ENCODE measurements at places on chromosomes 12 and 14.

- DNase-seq, result no peak
These were observed 684 bp downstream of the KANSL2 start for GRCh38 chr12:48681399-48681709.

GRCh38 chr14:69582212-69582611 lies 7.5 kb upstream of the CCDC177 start:
- DNase-seq, result no peak

- no peak for DNase-seq
These were observed 341.2 kb upstream of the DCN start for GRCh38 chr12:91523831-91524230.

DNA sequence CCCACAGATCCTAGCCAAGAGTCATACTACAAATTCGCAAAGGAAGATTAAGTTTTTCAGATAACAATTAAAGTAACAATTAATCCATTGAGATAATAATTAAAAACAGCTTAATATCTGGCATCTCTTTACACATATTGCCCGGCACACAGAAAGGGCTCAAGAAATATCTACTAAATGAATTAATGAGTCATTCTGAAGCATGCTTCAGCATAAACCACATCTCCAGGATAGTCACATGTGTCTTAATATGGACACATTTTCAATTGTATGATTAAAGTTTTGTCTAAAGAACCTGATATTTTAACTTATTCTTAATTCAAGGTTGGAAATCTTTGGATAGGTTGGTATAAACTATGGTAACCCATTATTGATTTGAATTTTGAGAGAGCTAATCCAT lies 9.6 kb downstream of the ITPR2 start:
- DNase-seq, result no peak

DNA sequence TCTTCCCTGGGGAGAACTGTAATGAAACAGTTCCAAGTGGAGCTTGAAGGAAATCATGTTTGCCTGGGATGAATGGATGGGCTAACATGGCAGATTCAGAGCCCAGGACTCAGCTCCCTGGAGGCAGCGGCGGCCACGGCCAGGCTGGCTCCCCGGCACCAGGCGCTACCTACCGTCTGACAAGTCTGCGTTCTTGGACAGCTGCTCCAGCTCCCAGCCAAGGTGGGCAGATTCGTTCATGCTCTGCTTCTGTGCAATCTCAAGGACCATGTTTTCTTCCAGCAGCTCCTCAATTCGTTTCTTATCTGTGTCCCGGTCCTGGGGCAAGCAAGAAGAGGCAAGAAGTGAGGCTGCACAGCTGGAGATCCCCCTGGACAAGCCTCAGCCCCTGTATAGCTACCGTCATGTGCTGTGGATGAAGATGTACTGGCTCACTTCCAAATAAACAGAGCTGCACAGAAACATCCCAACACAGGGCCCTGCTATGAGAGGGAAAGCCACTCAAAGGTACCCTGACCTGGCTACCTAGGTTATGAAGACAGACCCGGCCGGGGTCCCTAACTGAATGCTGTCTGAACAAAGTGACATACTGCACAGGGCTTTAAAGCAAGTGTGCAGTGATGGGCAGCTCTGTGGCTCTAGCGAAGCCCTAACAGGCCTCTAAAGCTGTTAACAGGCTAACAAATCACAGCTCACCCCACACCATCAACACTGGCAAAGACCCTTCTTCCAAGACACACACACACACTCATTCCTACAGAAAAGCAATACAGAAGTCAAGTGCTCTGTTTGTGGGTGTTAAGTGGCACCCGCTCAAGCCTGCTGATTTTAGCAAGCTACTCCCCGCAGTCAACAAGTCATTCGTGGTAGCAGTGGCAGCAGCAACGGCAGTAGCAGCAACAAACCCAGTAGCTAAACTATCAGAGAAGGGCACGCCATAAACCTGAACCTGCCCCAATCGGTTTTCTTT lies 80.4 kb upstream of the GPR68 start:
- no peak for DNase-seq
